Naive B cell (primary cell): ENCODE measurements at places on chromosomes 4 and X.

DNA sequence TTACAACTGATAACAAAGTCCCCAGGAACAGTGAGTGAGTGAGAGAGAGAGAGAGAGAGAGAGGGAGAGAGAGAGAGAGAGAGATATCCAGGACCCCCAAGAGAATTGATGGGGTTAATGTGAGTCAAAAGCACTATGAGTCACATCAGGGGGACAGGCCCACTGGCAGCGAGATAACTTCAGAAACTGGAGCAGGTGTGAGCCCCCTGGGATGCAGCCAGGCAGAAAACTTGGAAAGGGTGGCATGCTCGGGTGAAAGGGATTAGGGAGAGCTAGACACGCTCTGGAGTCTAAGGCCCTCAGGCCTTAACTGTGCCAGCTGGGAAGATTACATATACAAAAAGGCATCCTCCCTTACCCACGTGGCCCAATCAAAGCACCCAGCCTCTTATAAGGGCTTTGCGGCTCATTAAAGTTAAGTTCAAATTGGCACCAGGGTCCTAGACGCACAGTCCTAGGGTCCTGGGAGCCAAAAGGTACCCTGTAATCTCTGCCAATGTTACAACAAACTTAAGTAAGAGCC, 841 bp downstream of the ACOT9 start:
- no peak for DNase-seq

DNA sequence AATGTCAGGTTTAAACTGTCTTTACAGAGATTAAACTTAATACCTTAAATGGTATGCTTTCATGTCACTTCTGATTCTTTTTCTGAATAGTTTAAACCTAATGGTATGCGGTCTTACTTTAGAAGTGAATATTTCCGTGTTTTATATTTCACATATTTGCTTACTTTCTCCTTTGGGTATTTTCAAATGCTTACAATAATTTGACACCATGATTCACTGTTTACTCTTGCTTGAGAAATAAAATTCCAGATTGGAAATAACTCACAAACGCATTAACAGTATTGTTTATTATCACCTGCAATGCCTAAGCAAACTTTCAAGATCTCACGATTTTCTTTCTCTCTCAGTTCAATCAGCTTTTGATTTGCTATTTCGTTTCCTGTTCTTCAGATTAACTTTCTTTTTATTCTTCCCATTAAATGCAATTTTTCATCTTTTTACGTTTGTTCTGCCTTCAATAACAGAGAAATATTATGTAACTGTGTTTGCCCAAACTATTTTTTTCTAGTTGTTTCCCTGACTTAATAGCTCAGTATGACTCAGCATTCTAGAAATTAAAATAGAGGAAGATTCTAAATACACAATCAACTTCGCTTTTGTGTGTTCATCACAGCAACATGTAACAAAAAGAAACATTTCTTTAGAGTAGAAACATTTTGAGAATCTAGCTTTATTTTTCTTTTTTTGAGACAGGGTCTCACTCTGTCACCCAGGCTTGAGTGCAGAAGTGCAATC, 955.5 kb upstream of the PRKX start:
- DNase-seq, result no peak

- no peak for DNase-seq
Observed at GRCh38 chr4:52269761-52270160, 218.7 kb downstream of the SPATA18 start.

- DNase-seq, result peak; percentile 15
Observed at GRCh38 chrX:115642895-115643530, 82.0 kb downstream of the PLS3 start.

DNA sequence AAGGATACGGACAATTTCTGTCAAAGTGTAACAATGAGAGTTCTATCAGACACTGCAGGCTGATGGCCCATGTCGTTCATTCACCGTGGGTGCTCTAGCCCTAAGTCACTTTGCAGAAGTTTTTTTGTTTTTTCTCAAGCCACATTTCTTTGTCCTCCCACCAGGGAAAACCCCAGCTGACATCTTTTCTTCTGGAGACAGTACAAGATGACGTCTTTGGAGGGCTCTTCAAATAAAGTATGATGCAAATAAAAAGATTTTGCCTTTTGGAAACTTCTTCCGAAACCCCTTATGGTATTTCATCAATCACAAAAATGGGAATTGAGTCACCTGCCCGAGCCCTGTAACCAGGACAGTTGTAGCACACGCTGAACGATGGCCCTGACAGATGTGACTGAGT, 73.2 kb downstream of the TRAPPC11 start:
- DNase-seq, result no peak

- peak; percentile 54 for DNase-seq
Observed at GRCh38 chr4:244471-244870, 60.8 kb downstream of the ZNF732 start.

DNA sequence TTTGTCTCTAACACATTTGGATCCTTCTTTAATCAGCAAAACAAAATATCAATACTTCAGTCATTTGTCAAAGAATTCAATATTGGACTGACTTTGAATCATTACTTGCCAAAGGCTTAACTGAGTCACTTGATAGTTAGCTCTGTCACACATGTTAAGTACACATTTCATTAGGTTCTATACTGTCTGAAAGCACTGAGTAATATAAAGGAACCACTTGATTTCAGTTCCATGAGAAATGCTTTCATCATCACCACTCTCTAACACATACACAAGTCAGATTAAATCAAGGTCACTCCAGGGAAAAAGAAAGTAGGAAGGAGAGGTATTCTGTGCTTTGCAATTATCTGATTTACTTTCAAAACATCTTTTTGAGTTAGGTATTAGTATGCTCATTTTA, 1233.1 kb downstream of the C4orf33 start:
- no peak for DNase-seq

DNA sequence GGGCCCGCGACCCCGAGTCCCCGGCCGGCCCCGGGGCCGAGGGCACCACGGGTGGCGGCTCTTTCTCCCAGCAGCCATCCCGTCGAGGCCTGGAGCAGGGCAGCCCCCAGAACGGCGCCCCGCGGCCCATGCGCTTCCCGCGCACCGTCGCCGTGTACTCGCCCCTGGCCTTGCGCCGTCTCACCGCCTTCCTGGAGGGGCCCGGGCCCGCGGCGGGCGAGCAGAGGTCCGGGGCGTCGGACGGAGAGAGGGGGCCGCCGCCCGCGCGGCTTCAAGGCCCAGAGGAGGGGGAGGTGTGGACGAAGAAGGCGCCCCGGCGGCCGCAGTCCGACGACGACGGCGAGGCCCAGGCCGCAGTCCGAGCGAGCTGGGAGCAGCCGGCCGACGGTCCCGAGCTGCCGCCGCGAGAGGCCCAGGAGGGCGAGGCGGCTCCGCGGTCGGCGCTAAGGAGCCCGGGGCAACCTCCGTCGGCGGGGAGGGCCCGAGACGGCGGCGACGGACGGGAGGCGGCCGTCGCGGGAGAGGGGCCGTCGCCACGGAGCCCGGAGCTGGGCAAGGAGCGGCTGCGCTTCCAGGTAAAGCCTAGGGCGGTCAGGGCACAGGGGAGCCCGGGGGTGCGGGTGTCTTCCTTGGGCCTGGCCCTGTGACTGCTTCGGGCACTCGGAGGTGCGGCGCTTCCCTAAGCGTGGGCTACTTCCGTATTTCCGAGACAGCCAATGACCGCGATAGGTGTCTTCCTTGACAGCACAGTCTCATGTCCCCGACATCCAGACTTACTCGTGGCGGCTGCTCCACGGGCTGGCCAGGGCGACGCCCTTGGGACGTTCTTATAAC, 845 bp downstream of the ZAR1 start:
- DNase-seq, result no peak
